Hematopoietic multipotent progenitor cell treated with erythropoietin and hydrocortisone succinate and interleukin-3 and kit ligand, for 17 days (in vitro differentiated cells): ENCODE measurements at places on chromosomes 7 and 10.

GRCh38 chr10:80829562-80829961 lies 291.9 kb downstream of the SH2D4B start:
- no peak for DNase-seq

GRCh38 chr7:101236292-101236835 lies 1.2 kb downstream of the CLDN15 start:
- DNase-seq: no peak

DNA sequence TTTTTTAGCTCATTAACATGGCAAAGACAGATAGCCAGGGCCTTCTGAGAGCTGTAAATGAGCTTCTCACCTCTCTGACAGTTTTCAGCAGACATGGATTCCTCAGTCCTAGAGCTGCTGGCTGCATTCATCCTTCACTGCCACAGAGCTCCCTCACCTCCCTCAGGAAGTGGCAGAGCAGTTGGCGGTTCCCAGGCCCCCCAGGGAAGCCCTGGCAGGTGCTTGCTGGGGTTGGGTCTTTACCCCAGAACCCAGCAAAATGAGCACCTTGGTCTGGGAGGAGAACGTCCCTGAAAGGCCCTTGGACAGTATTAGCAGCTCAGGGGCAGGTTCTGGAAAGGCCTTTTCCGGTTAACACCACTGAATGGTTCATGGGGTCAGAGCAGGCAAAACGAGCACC lies 288.0 kb downstream of the PTPRN2 start:
- DNase-seq: no peak

DNA sequence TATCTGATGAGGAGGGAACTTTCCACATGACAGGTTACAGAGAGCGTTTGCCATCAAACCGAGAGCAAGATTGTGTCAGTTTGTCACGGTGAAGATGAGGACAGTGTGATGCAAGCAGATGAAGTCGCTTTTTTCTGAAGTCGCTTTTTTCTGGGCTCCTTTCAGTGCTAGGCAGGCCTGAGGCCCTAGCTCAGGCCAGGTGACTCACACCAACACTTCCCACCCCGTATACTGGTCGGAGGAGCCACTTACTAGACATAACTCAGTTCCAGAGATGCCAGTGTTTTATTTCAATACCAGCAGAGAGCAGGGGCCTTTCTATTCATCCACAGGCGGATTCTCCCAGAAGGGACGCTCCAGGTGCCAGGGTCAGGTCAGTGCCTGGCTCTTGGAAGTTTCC lies 58.9 kb downstream of the SFMBT2 start:
- DNase-seq: no peak

GRCh38 chr10:8454357-8454756 lies 399.9 kb downstream of the GATA3 start:
- no peak for DNase-seq
